Stimulated activated CD8-positive, alpha-beta memory T cell treated with anti-CD3 and anti-CD28 coated beads, Interleukin-2, amount 100 ng/mL, for 1 hour (primary cell): ENCODE measurements at places on chromosomes 13 and 19.

DNA sequence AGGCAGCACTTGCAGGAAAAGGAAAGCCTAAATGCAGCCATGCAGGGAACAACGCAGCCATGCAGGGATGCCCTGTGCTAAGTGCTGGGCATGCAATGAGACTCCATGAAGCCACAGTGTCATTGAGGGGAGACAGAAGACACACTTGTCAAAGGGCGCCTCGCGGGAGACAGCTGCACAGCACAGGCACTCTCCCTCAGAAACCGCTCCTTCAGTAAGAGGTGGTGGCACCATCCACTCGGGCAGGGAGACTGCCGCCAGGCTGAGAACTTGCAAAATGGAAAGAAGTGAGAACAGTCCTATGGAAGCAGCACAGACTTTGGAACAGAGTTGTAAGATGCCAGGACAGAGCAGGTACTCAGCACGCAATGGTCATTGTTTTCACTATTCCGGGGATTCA is 51.1 kb downstream of the GGACT start:
- DNase-seq, result no peak

DNA sequence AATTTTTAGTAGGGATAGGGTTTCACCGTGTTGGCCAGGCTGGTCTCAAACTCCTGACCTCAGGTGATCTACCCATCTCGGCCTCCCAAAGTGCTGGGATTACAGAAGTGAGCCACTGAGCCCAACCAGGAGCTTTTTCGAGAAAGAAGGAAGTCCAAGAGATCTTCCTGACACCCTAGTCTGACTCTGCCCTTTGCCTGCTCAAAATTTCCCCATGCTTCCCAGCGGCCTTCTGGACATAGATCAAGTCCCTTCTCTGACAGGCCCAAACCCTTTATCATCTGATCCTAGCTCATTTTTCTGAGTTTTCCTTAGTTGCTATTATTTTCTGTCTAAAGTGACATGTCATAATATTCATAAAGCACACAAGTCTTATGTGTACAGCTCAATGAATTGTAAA is 1.5 kb upstream of the BAX start:
- no peak for DNase-seq

GRCh38 chr13:99421758-99422585 is 79.3 kb upstream of the TM9SF2 start:
- DNase-seq, result no peak

DNA sequence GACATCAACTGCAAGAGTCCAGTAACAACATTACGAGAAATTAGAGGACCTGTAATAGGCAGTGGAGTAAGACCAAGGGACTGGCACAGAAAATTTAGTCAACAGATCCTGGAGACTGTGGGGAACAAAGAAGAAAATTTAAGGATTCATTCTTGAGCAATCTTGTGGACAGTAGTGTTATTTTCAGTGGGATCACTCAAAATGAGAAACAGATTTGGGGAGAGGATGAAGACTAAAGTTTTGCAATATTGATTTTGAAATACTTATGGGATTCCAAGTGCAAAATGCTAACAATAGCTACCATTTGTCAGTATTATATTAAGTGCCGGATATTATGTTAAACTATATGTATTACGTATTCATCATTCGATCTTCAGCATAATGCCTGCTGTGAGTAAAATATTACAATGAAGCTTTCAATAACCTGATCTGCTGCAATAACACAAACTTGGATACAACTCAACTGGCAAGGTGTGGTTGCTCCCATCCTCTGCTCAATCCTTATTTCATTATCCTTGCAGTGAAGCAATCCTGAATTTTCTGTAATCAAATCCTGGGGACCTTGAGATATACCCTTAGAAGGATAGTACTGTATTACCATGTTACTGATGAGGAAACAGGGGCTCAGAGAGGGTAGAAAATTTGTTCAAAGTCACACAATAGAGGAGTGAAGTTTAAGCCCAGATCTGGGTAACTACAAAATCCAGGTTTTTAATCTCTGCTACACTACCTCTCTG is 84.2 kb downstream of the SACS start:
- no peak for DNase-seq
